ENCODE measurements at places on chromosomes 2 and 18.

GRCh38 chr2:99926986-99927385 lies 215.4 kb downstream of the AFF3 start:
- no peak for DNase-seq

DNA sequence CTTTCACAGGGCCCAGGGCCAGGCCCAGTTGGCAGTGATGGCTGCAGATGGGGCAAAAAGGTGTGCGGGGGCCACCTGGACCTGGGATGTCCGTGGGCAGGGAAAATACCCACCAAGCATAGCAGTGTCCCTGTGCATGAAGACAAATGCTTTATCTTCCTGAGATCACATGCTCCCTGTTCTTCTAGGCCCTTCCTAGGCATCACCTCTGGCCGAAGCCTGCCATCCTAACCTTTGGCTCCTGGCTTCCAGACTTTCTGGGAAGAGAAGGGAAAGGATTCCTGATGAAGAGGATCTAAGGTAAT lies 105.0 kb upstream of the SMAD2 start:
- no peak for DNase-seq

GRCh38 chr2:13006829-13007717 lies 290.3 kb downstream of the TRIB2 start:
- DNase-seq = peak; percentile 26

DNA sequence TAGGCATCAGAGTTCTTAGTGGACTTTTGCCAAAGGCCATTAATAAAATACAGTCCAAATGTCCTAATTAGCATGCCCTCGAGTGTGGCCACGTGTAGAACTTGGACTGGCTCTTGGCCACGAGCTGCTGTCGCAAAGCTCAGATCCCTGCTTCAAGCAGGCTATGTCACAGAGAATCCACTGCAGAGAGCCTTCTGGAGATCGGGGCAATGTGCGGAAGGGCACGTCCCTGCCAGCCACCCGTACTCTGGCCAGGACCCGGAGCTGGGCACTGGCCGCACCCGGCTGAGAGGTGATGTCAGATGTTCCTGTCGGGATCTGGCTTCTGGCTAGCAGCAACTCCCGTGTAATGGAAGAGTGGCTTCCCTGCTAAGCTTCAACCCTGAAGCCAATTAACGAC lies 432.7 kb upstream of the ID2 start:
- no peak for DNase-seq

DNA sequence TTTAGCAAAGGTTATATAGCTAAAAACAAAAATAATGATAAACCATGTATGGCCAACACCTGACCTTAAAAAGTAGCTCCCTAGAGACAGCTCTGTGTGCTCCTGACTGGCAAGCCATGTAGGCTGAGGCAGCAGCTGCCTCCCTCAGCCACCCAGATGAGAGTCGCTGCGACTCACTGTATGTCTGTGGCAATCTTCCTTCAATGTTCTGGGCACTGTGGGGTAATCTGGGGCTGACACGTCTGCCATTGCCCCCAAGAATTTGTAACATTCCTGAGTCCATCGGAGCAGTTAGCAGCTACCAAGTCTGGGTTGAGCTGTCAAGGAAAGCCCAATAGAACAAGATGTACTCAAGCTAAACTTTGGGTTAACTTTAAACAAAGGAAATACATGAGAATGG lies 106.4 kb upstream of the DAPL1 start:
- DNase-seq = no peak

GRCh38 chr2:211568439-211568838 lies 970.2 kb downstream of the ERBB4 start:
- no peak for DNase-seq

All from GOT3 (cell line).